Stimulated activated CD8-positive, alpha-beta memory T cell treated with anti-CD3 and anti-CD28 coated beads, Interleukin-12 subunit alpha, Interleukin-12 subunit beta, amount 100 ng/mL, for 1 hour (primary cell): ENCODE measurements at places on chromosomes 6 and 20.

DNA sequence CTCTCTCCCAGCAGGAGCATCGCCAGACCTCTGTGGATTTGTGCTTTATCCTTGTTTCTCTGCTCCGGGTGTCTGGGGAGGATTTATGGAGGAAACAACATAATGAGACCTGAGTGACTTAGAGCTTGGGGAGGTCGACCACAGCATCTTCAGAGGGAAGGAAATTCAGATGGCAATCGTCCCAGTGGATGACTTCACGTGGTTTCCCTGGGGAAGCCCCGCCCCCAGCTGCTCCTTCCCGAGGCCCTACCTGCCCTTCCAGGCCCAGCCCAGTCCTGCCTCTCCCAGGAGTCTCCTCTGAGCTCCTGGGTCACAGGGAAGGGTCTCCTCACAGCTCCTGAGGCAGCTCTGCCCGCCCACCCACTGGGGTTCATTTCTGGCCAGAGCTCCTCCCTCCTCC is 430.3 kb upstream of the SULF2 start:
- no peak for DNase-seq

DNA sequence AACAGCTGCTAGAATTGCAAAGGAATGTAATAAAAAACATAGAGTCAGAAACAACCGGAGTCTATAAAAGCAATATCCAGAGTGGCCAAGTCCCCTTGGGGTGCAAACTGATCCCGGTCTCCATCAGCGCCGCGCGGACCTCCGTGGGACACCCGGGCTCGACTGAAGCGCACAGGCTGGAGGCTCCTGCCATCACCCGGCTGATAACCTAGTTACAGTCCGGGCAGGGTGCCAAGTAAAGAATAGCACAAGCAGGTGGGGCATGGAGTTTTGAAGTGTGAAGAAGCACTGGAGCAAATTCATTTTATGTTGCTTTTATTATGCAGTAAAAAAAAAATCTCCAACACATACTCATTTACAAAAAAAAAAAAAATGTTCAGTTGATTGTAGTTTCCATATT is 205.1 kb upstream of the GMDS start:
- no peak for DNase-seq

DNA sequence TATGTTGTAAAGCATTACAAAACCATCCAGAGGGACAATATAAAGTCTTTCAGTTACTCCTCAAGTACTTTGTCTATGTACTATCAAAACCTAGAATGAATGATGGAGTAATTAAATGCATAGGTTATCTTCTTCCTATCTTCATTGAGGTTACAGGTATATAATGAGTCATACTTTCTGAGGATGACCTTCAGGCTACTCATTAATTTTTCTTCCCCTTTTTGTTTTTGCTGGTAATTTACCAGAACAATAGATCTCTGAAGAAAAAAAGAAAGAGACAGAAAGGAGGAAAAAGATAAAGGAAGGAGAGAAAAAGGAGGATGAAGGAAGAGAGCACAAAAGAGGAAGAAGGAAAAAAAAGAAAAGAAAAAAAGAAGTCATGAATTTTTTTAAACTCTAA is 398.4 kb downstream of the TBC1D32 start:
- no peak for DNase-seq

- no peak for DNase-seq
Measured at GRCh38 chr6:10522929-10523573, 1.9 kb downstream of the GCNT2 start.

DNA sequence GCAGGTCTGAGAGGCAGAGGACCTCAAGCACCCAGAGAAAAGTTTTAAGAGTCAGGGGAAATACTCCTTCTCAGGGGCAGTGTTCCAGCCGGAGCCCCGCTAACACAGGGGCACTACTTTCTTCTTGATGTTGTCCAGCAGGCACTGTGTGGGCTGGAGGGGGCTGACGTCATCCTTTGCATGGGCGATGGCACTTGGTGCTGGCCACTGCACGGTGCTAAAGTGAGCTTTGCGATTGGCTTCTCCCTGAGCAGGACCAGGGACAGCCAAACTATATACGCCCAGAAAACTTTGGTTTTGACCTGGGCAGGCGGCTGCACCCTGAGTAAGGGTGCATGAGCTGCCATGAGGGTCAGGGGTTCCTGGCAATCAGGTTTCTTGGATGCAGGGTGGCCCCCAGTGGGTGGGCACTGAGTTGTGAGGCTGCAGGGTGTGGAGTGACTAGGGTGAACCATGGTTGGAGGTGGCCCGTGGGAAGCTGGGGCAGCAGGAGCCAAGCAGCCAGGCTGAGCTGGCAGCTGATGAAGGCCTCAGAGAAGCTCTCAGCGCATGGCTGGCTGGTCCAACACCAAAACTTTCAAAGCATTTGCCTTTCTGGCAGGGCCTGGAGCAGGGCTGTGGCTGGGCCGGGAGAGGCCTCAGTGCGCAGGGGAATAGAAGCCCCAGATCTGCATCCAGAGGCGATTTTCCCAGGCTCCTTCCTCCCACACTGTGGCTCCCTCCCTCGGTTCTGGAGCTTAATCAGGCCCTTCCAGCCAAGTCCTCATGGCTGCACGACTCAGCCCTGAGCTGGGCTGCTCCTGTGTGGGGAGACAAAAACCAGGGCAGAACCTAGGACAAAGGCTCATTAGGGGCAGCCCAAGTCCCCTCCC is 18.3 kb downstream of the MRPS18A start:
- DNase-seq, result no peak

DNA sequence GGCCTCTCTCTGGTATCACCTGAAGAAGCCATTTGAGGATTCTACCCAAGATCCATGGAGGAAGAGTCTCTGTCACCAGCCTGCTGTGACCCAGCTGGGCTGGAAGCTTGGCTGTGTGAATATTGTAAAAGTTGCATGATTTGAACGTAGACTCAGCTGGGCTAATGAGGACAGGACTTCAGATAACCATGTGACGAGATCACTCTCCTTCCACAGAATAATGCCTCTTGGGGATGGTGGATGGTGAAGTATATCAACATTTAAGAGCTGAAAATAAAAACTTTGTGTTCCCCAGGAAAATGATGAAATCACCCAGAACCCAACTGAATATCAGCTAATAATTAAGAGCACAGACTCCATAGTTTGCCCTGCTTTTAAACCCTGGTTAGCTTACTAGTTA is 427.9 kb downstream of the CD83 start:
- no peak for DNase-seq

DNA sequence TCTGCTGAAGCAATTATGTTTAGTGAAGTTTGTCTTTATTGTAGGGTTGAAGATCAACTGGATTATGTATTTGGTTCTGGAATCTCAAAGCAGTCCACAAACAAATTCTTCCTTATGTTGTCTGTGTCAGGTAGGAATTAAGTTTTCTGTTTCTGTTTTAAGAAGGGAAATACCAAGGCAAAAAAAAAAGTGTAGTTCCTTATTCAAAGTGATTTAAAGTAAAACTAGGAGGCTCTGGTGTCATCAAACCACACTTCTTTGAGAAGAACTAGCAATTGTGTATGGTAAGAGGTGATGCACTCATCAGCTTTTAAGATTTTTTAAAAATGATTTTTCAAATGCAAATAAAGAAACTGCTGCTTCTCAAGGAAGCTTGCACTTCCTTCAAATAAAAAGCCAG is 1.9 kb downstream of the FAM135A start:
- no peak for DNase-seq

- DNase-seq, result no peak
Measured at GRCh38 chr20:50534567-50534966, 24.4 kb downstream of the PTPN1 start.
